Stimulated activated CD4-positive, alpha-beta T cell treated with anti-CD3 and anti-CD28 coated beads, Interleukin-2, amount 100 ng/mL, for 4 hours (primary cell): ENCODE measurements at places on chromosomes 3 and 15.

DNA sequence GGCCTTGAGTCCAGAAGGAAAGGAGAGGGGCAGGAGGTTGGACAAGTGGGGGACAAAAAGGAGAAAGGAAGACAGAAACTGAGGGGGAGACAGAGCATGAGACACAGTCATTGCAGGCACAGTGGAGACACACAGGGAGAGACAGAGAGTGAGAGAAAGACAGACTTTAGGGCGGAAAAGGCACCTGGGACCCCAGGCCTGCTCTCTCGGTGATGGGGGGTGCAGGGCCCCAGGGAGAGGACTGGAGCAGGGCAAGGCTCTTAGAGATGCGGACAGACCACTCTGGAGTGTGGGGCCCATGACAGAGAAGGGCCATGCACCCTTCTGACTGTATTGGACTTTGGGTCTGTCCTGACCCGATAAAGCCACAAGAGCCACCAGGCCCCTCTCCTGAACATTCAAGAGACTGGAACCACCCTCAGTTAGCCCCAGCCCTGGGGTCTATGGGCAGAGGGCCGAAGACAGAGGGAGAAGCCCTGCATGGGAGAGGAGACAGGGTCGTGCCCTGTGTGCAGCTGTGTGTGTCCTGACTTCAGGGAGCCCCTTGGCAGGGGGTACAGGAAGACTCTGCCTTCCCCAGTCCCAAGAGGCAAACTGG, 12.5 kb downstream of the PLCD1 start:
- no peak for DNase-seq

- DNase-seq: no peak
These were observed 59.5 kb upstream of the TSEN2 start for GRCh38 chr3:12424635-12425319.

- DNase-seq: no peak
These were observed 16.7 kb downstream of the PLA2G4D start for GRCh38 chr15:42077689-42078088.

GRCh38 chr3:155326901-155327300, 33.4 kb upstream of the STRIT1 start:
- DNase-seq: no peak

- DNase-seq: no peak
These were observed 10.1 kb upstream of the C3orf22 start for GRCh38 chr3:126568776-126569342.

GRCh38 chr3:35241236-35241635, 398.1 kb upstream of the ARPP21 start:
- no peak for DNase-seq

DNA sequence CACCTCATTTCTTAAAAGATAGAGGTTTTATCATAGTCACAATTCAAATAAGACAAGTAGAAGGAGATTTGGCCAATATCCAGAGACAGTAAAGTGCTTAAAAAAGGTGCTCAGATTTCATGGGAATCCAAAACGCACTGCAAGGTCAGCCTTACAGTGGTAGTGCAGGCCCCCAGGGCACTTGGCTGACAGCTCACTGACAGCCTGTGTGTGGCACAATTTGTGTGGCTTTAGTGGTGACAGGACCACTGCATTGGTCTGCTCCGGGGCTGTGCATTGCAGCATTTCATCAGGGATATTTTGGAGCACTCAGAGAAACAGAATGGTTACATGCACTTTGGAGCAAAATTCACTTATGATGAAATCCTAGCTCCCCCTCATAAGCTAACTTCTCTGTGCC, 544.3 kb downstream of the NTRK3 start:
- DNase-seq: no peak

DNA sequence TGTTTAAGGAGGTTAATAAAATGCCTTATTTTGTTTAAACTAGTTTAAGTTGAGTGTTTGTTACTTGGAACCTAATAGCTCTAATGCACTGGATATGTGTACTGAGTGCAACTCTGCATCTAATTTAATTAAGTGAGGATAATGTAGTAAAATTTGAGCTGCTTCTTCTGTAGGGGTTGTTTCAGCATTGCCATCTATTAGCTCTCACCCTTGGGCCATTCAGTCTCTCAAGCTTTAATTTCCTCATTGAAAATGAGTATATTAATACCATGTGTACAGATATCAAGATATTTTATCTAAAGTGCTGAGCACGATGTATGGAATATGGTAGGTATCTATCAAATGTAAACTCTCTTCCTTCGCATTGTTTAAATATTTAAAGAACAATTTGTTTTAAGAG, 375.7 kb upstream of the LRRC3B start:
- DNase-seq: no peak

GRCh38 chr3:114308830-114309229, 15.0 kb downstream of the TIGIT start:
- peak; percentile 54 for DNase-seq

GRCh38 chr15:39497759-39498565, 82.9 kb upstream of the THBS1 start:
- DNase-seq: no peak

DNA sequence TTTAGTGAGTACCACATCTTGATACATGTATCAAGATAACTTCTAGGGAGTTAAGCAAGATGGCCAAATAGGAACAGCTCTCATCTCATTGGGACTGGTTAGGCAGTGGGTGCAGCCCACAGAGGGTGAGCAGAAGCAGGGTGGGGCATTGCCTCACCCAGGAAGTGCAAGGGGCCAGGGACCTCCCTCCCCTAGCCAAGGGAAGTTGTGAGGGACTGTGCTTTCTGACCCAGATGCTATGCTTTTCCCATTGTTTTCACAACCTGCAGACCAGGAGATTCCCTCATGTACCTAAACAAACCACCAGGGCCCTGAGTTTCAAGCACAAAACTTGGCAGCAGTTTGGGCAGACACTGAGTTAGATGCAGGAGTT, 665.0 kb upstream of the CBLB start:
- no peak for DNase-seq

DNA sequence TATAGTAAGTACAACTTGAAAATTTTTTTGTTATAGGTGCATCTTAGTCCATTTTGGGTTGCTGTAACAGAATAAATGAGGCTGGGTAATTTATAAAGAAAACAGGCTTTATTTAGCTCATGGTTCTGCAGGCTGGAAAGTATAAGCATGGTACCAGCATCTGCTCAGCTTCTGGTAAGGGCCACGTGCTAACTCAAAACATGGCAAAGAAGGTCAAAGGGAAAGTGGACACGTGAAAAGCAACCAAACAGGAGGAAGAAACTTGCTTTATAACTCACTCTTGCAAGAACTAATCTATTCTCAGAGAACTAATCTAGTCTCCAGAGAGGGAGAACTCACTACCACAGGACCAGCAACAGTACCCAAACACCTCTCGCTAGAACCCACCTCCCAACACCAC, 9.1 kb downstream of the HDGFL3 start:
- no peak for DNase-seq

GRCh38 chr15:79674124-79674465, 222.7 kb downstream of the MTHFS start:
- DNase-seq: no peak

- no peak for DNase-seq
These were observed 651.8 kb upstream of the SGO1 start for GRCh38 chr3:20837676-20838302.

DNA sequence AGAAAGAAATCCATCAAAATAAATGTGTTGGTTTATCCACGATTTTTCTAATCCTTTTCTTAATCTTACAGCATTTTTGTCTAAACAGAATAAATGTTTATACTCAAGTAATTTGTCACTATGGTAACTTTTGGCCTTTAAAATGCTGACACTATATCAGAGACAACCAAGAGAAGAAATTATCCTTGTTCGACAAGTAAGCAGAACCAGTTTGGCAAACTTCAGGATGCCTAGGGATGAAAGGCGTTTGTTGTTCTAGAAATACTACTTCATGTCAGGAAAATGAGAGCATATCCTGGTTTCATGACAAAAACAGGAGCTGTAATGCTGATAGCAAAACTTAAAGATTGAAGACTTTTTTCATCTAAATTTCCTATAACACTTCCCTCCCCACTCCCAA, 308.0 kb upstream of the ATP11B start:
- no peak for DNase-seq

- no peak for DNase-seq
These were observed 585 bp downstream of the KIF23 start for GRCh38 chr15:69414701-69415167.

GRCh38 chr3:126433496-126434263, 39.0 kb downstream of the CFAP100 start:
- DNase-seq: no peak

- DNase-seq: no peak
These were observed 296.3 kb upstream of the TMCO5A start for GRCh38 chr15:37638116-37638515.
